Endothelial cell (in vitro differentiated cells): ENCODE measurements at places on chromosomes 3 and 15. TPM values are rescaled to one million over a fixed set of nuclear protein-coding genes. Genes with fewer than 3 reads are reported as not detected.
A peak's percentile ranks its signal among the peaks of the same experiment; 100 is the strongest.

PPARG gene
- total RNA-seq, result 3.2 TPM

- peak; percentile 88 for DNase-seq
Observed at GRCh38 chr15:78811124-78811824, at the start of gene ADAMTS7. Gene ADAMTS7, minus strand, starts transcription at chr15:78811464. Its CDS starts 244 bp downstream, at chr15:78811220.

DNA sequence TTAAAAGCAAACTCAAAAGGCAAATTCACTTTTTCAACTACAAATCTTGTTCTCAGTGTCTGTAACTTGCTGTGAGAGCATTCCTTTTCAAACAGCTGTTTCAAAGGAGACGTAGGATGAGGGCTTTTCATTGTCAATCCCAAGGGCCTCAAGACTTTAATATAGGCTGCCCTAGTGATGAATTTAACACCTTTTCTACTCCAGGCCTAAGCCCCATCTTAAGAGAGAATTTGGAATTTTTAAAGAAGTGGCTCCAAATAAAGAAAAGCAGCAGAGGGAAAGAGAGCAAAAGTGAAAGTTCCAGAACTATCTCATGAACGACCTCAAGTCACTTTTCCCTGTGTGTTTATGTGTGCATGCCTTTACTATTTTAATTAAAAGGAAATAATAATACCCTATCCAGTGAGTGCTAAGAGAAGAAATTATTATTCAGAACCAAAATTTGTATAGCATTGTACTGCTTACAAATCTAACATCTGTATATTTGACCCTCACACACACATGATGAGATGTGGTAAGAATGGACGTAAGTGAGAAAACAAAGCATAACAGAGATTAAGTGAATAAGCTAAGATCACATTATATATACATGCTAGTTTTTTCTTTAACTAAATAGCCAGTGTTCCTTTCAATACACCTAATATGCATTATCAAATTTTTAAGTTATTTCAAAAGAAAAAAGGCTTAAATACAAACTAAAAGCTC lies 196.4 kb downstream of the VGLL3 start:
- DNase-seq, result no peak

DNA sequence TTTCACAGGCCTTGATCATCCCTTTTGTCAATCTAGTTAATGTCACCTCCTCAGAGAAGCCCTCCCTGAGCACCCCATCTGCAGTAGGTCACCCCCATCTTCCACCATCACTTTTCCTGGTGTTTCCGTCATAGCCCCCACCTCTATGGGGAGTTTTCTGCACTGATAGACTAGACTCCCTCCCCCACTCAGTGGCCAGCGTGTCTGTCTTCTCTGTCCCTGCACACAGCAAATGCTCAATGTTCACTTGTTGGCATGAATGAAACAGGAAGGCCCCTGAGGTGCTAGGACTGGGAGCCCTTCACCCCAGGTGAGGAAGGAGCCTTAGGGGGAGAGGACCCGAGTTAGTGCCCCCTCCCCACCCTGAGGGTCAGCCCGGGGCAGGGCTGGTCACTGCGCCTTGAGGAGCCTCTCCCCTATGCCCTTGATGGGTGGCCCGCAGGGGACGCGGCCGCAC lies 15.8 kb upstream of the FANCD2 start:
- DNase-seq, result no peak

DNA sequence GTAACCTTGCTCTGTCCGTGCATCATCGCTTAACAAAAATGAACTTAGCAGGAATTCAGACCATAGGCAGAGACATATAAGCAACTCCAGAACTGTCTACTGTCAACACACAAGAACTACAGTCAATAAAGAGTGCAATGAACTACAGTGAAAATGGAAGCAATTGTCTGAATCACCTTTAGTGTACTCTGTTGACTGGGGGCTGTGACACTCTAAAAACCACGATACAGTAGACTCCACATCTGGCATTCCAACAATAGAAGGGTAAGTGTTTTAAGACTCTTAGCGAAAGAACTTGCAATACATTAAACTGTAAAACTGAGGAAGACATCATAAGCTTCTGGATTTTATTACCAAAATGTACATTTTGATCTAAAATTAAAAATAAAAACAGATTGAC lies 347.3 kb downstream of the ZBTB20 start:
- DNase-seq, result no peak

MITF gene
- total RNA-seq, result 1.7 TPM
